ENCODE measurements at places on chromosomes 12 and 14.

DNA sequence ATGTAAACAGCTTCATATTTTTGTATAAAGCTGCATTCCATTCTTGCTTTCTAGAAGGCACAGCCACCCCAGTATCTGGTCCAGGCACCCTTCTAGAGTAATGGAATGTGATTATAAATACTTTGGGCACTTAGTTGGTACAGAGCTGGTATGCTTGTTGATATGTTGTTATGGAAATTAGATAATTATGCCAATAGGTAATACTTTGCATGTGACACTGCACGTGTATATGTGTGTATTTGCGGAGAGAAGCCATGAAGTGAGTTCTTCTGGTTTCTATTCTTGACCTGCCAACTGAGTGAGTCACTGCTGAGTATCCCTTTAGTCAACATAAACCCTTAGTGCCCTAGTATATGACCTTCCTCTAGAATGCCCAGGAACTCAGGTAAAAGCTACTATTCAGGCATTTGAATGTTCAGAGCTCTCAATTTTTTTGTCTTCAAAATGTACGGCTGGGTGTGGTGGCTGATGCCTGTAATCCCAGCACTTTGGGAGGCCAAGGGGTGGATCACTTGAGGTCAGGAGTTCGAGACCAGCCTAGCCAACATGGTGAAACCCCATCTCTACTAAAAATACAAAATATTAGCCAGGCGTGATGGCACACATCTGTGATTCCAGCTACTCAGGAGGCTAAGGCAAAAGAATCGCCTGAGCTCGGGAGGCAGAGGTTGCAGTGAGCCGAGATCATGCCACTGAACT is 6.2 kb upstream of the TCP11L2 start:
- no peak for DNase-seq

DNA sequence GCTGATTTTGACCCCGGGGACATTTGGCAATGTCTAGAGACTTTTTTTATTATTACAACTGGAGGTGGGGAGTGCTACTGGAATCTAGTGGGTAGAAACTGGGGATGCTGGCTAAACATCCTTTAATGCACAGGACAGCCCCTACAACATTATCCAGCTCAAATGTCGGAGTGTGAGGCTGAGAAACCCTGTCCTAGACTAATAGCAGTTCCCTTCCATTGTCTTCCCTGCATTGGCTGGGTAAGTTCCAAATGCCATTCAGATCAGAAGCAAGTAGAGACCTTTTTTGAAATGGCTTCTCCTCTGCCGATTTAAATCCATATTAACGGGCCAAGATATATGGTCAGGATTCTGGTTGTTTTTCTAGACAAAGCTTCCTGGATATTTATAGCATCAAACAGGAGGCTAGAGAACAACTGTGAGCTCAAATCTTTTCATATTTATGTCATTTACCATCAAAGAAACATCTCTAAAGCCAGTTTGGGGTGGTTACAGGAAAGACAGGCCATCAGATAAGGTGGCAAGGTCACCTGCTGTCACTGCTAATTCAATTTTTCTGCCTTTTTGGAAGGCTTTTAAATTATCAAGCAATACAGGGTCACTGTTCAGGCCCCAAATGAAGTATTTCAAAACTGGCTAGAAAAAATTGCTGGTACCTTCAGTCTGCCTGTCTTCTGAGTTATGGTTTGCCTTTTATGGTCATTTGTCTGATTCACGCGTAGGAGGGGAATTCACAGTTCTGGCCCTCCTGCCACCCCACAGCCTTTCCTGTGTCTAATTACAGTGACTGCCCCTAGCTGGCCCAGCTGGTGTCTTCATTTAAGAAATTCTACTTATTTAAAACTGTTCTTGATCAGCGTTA is 20.1 kb upstream of the AKAP5 start:
- no peak for DNase-seq

DNA sequence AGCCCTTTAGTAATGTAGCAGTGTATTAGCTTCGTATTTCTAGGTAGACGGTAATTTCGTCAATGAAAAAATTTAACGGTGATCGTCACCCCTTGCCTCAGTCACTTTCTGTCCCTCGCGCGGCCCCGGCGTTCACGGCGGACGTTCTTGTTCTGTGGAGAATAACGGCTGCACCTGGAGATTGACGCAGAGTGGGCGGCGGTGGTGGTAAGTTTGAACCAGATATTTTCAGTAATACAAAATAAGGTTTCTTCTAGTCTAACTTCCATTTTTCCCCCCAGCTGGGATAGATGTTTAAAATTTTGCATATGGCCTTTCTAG is 341 bp downstream of the ZNF10 start:
- DNase-seq = peak; percentile 56

GRCh38 chr14:64856529-64857445 is 22.9 kb downstream of the SPTB start:
- no peak for DNase-seq

- DNase-seq = no peak
Observed at GRCh38 chr14:55265197-55265596, 6.0 kb upstream of the FBXO34 start.

DNA sequence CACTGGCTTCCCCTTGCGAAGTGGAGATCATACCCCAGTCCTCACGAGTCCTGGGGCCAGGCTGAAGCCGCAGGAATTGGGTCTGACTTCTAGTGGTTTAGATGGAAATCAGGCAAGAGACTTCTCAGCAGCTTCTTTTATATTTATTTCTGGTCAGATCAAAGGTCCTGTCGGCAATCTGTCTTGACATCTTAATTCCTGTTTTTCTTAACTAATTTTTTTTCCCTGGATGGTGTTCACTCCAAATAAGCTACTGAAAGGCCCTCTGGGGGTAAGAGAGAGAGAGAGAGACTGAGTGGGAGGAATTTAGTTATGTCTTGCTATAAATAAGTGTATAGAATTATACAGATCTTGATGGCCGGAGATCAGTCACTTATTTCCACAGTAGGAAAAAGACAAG is 698.7 kb upstream of the TBX3 start:
- no peak for DNase-seq

GRCh38 chr12:91178781-91179180 is 3.8 kb downstream of the DCN start:
- DNase-seq = no peak

Data from NCI-H1092 (cell line).